Mammary epithelial cell (primary cell): ENCODE measurements at places on chromosomes 12 and 14. TPM values are rescaled to one million over a fixed set of nuclear protein-coding genes. Genes with fewer than 3 reads are reported as not detected.

KCNK10 gene
- polyA plus RNA-seq = not detected

TC2N gene
- polyA plus RNA-seq = 7.7 TPM

TAS2R13 gene
- not detected for polyA plus RNA-seq

SLC39A9 gene
- 65.3 TPM for polyA plus RNA-seq

OR4E2 gene
- not detected for polyA plus RNA-seq

ANKS1B gene
- polyA plus RNA-seq = not detected

CCDC175 gene
- polyA plus RNA-seq = not detected

TMEM30B gene
- polyA plus RNA-seq = 20.1 TPM

FOXA1 gene
- polyA plus RNA-seq = 0.09 TPM

CCDC196 gene
- not detected for polyA plus RNA-seq

MANSC1 gene
- 2.5 TPM for polyA plus RNA-seq

NFATC4 gene
- polyA plus RNA-seq = 0.12 TPM

B4GALNT3 gene
- 1.9 TPM for polyA plus RNA-seq

TMBIM4 gene
- 67.6 TPM for polyA plus RNA-seq

WNT1 gene
- not detected for polyA plus RNA-seq

RASSF9 gene
- 2.6 TPM for polyA plus RNA-seq

ACOT4 gene
- 0.41 TPM for polyA plus RNA-seq

MYBPC1 gene
- polyA plus RNA-seq = not detected

LRRC9 gene
- polyA plus RNA-seq = not detected

RTL1 gene
- polyA plus RNA-seq = not detected

NTS gene
- polyA plus RNA-seq = not detected

POU6F1 gene
- 0.32 TPM for polyA plus RNA-seq

TMEM63C gene
- polyA plus RNA-seq = 2.7 TPM

DHH gene
- polyA plus RNA-seq = not detected

LAG3 gene
- polyA plus RNA-seq = 0.33 TPM

TAC3 gene
- polyA plus RNA-seq = not detected

FOXN4 gene
- polyA plus RNA-seq = not detected

SYT1 gene
- polyA plus RNA-seq = 9.0 TPM

RFC5 gene
- 32.6 TPM for polyA plus RNA-seq

RNASE4 gene
- 8.5 TPM for polyA plus RNA-seq

GDF3 gene
- not detected for polyA plus RNA-seq

PPFIA2 gene
- polyA plus RNA-seq = not detected

MYF6 gene
- polyA plus RNA-seq = not detected

SLC6A13 gene
- polyA plus RNA-seq = not detected

LALBA gene
- polyA plus RNA-seq = not detected

GTF2A1 gene
- 16.2 TPM for polyA plus RNA-seq

MEG3 gene
- 20.8 TPM for polyA plus RNA-seq

RFX4 gene
- polyA plus RNA-seq = not detected

GNB3 gene
- polyA plus RNA-seq = 0.10 TPM

RIMBP2 gene
- not detected for polyA plus RNA-seq

FAM181A gene
- polyA plus RNA-seq = 0.18 TPM

SRRM4 gene
- polyA plus RNA-seq = not detected

DNAJC22 gene
- 0.03 TPM for polyA plus RNA-seq

PTPRO gene
- 0.08 TPM for polyA plus RNA-seq

DNAH10 gene
- polyA plus RNA-seq = 0.16 TPM

KRT72 gene
- polyA plus RNA-seq = not detected

COCH gene
- not detected for polyA plus RNA-seq

BAZ1A gene
- polyA plus RNA-seq = 24.7 TPM

ENO2 gene
- polyA plus RNA-seq = 8.3 TPM
